Hypothalamus (tissue), 51 donors: ENCODE measurements at places on chromosomes 3 and 15.
A peak's percentile ranks its signal among the peaks of the same experiment; 100 is the strongest.

- DNase-seq, result no peak
Observed at GRCh38 chr15:31930967-31931366, 99.3 kb upstream of the CHRNA7 start.

DNA sequence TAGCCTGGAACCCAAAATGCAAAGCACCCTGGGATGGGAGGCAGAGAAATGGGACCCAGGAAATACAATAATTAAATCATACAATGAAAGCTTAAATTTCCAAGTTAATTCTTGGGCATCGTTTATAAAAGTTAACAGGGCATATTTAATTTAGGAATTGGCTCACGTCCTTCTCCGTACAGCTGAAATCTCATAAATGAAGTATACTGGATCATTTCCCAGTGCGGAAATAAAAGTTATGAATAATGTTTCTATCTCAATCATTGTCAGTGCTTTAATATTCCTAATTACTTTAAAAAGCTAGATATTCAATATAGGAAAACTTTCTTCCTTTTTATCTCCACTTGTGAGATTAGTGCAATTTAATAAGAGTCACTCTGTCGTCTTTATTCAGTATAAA, 164.0 kb downstream of the MEGF11 start:
- DNase-seq, result no peak

GRCh38 chr3:100719136-100719535, 9.8 kb downstream of the TFG start:
- DNase-seq, result no peak

- DNase-seq, result no peak
Observed at GRCh38 chr3:14266361-14266760, 87.7 kb downstream of the LSM3 start.

DNA sequence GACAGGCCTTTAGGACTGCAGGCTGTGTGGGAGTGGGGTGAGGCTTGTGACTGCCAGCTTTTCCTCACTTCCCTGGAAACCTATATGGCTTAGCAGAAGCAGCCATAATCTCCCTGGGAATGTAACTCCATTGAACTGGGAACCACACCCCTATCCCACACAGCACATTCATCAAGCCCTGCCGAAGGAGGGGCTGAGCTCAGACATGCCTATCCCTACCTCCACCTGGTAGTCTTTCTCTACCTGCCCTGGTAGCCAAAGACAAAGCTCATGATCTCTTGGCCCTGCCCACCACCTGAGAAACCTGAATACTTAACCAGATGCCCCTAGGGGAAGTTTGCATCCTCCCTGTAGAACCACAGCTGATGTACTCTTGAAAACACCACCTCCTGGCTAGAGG, 219.8 kb downstream of the UNC13C start:
- no peak for DNase-seq

GRCh38 chr3:139561255-139561817, 21.8 kb upstream of the RBP1 start:
- DNase-seq, result no peak

GRCh38 chr15:78767331-78767951, 43.8 kb downstream of the ADAMTS7 start:
- no peak for DNase-seq

GRCh38 chr15:82045179-82045891, 483 bp downstream of the MEX3B start:
- DNase-seq, result peak; percentile 61

GRCh38 chr15:42056934-42057798, 36.3 kb upstream of the PLA2G4E start:
- DNase-seq, result peak; percentile 19

- no peak for DNase-seq
Observed at GRCh38 chr3:54960701-54961100, 32.8 kb upstream of the LRTM1 start.

- DNase-seq, result no peak
Observed at GRCh38 chr3:37392957-37393356, 218.6 kb upstream of the LRRFIP2 start.

GRCh38 chr15:42359249-42359648, at the start of gene CAPN3:
CAPN3 (plus strand) TSS chr15:42359501; CDS start chr15:42359806, 305 bp downstream.
- no peak for DNase-seq

- DNase-seq, result no peak
Observed at GRCh38 chr3:177519588-177519987, 322.3 kb upstream of the TBL1XR1 start.

DNA sequence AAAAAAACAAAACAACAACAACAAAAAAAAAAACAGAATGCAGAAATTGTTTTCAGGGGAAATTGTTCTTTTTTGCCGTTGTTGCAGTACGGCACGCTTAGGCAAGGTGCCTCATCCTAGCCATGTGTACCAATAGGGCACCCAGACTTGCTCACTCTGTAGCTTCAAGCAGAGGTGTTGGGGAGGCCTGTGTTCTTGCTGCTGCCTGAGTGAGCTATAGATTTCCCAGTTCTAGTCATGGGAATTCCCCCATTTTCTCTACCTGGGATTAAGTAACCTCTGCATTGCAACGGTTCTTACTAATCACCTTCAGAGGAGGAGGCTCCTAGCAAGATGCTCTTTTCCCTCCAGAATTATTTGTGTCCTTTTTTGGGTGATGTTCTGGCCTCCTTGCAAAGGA, 12.9 kb upstream of the PARL start:
- no peak for DNase-seq

DNA sequence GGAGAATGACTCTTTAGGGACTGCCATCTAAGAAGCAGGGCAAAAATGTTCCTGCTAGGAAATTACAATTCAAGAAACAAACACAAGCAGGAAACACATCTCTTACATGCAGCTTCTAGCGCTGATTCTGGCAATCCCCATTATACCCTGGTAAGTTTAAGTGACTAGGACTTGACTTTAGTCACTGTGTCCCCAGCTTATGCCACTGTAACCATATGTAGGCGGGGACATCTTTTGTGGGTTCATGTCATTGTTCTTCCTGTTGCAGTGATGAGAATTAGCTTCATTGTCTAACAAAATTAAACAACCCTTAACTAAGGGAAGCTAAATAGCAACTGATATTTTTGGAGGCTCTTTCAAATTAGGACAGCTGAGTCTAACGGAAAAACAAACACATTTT, 17.9 kb upstream of the FAM81A start:
- DNase-seq, result no peak

- no peak for DNase-seq
Observed at GRCh38 chr3:187594272-187594671, 75.9 kb downstream of the SST start.

- DNase-seq, result no peak
Observed at GRCh38 chr15:77376770-77377169, 43.1 kb downstream of the PEAK1 start.
